A549 treated with Hydrocortisone at 1 μM for 4 hours (cell line): ENCODE measurements at places on chromosomes 4 and X. TPM values are rescaled to one million over a fixed set of nuclear protein-coding genes. Genes with fewer than 3 reads are reported as not detected.

The ERCC6L gene
- total RNA-seq: 10.3 to 15.0 TPM (median 11.2 TPM) in 5 replicates

The BMP3 gene
- total RNA-seq: not detected in 5 replicates

The ODAPH gene
- not detected in 5 replicates for total RNA-seq

The PCDH7 gene
- total RNA-seq: 0.07 to 0.31 TPM (median 0.08 TPM) in 5 replicates

The FGF2 gene
- 33.6 to 51.5 TPM (median 48.4 TPM) in 5 replicates for total RNA-seq

The DGKK gene
- not detected in 5 replicates for total RNA-seq

The HELT gene
- not detected in 5 replicates for total RNA-seq

The TIMP1 gene
- 231 to 288 TPM (median 262 TPM) in 5 replicates for total RNA-seq

The CTAG1A gene
- not detected in 5 replicates for total RNA-seq

The ARHGEF6 gene
- 0.11 to 0.25 TPM (median 0.18 TPM) in 5 replicates for total RNA-seq

The EPHA5 gene
- 0.21 to 0.40 TPM (median 0.39 TPM) in 5 replicates for total RNA-seq

The MFAP3L gene
- total RNA-seq: 3.0 to 5.4 TPM (median 4.1 TPM) in 5 replicates

The HNRNPH2 gene
- 51.9 to 76.0 TPM (median 56.2 TPM) in 5 replicates for total RNA-seq

The HSFX3 gene
- total RNA-seq: not detected in 5 replicates

The SPANXC gene
- total RNA-seq: 0.40 to 0.76 TPM (median 0.74 TPM) in 4 of 5 replicates, not detected in the other

The HMX1 gene
- total RNA-seq: 0.09 to 0.13 TPM (median 0.10 TPM) in 4 of 5 replicates, not detected in the other

The BEX3 gene
- total RNA-seq: 224 to 269 TPM (median 256 TPM) in 5 replicates

The ESX1 gene
- total RNA-seq: 0.06 to 0.08 TPM in 2 of 5 replicates, not detected in the others

The TLR6 gene
- 1.8 to 2.6 TPM (median 2.2 TPM) in 5 replicates for total RNA-seq

The ADGRL3 gene
- 0.02 to 0.07 TPM (median 0.03 TPM) in 4 of 5 replicates, not detected in the other for total RNA-seq

The NAP1L2 gene
- 0.76 to 1.3 TPM (median 1.0 TPM) in 5 replicates for total RNA-seq

The NDST4 gene
- total RNA-seq: not detected in 5 replicates

The VGLL1 gene
- not detected in 5 replicates for total RNA-seq
